ENCODE measurements at places on chromosomes 1 and 21. TPM values are rescaled to one million over a fixed set of nuclear protein-coding genes. Genes with fewer than 3 reads are reported as not detected.
A peak's percentile ranks its signal among the peaks of the same experiment; 100 is the strongest.

Gene HMGCL
- 22.1 TPM for total RNA-seq

Gene TMCO4
- 15.9 TPM for total RNA-seq

Gene CRABP2
- 0.77 TPM for total RNA-seq

DNA sequence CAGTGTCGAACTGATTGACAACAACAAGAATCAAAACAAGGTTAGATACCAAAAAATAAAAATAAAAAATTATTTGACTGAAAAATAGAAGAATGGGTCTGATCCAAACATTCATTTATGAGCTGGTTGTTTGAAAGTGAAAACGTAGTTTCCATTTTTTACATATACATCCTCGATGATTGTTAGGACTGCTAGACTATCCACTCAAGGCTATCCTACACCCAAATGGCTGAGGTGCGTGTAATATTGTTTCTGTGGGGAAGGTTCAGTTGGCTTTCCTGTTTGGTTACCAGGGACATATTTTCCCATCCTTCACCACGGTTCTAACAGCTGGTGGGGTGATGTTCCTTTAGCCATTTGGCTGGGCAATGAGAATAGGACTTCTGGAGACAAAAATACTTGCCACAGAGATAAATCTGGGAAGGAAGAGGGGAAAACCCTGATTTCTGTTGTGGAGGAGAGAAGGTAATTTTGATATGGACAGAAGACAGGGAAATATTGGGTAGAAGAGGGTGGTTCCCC lies 66.3 kb downstream of the MAP3K7CL start:
- no peak for DNase-seq
- peaks cover 18% of the 10 kb centered on the region for H3K4me1 ChIP-seq
- H3K27ac ChIP-seq, result peak overlapping the region; percentile 74
- H3K4me3 ChIP-seq, result peak overlapping the region; percentile 31

GRCh38 chr1:18684303-18684702 lies 53.7 kb downstream of the PAX7 start:
- H3K4me3 ChIP-seq, result no peak overlapping the region
- H3K36me3 ChIP-seq, result no peaks in the 10 kb centered on the region
- DNase-seq, result no peak
- H3K27me3 ChIP-seq, result peaks cover 7% of the 10 kb centered on the region
- H3K27ac ChIP-seq, result no peak overlapping the region
- peaks cover 2% of the 10 kb centered on the region for H3K4me1 ChIP-seq

GRCh38 chr1:26359981-26360806 lies 6.3 kb upstream of the CRYBG2 start:
- peak; percentile 42 for DNase-seq
- H3K27ac ChIP-seq, result peak overlapping the region; percentile 44

Data from activated CD4-positive, alpha-beta T cell treated with anti-CD3 and anti-CD28 coated beads, Interleukin-2, amount 10 ng/mL, durations not matched to agents 7 days and 5 days (primary cell).